Kidney (tissue), 22 donors: ENCODE measurements at places on chromosomes 1 and 21.

DNA sequence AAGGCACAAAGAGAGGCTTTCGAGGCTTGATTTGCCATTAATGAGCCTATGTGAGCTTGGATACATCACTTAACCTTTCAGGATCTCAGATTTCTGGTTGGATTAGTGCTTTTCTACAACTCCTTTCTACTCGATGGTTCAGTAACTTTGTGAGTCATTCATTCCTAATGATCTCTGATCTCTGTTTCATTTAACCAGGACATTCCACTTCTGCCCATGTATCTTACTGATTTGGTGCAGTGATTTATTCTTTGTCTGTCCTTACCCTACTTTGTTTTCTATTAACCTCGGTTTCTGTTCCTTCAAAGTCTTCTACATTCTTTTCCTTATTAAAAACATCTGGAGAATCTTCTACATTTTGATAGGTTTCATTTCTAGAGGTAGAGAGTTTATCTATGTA lies 94.6 kb upstream of the ZBTB18 start:
- no peak for DNase-seq

GRCh38 chr1:99599678-99600175 lies 46.2 kb upstream of the PALMD start:
- no peak for DNase-seq

DNA sequence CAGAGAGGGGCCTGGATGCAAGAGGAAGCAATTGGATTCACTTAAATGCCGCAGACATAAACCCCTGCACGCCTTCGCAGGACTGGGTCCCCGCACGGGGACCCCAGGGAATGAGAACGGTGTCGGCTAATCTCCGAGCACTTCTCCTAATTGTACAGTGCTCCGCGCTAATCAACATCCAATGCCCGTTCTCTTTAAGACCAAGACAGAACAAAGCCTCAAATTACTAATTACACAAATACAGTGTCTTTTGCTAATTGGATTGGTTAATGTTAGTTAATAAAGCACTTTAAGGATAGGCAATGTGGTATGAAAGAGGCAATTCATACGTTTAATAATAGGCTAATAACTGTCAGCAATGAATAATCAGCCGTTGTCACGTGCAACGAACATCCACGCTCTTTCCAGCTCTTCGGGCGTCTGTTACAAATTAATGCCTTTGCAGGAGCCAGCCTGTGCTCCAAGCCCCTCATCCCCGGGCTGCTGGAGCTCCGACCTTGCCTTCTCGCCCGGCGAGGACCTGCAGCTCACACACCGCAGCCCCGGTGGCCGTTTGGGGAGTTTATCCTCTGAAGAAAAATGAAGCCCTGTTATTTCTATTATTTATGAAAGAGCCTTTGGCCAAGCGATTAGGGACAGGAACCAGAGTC lies 157.8 kb downstream of the PRDM16 start:
- DNase-seq: no peak

- no peak for DNase-seq
Observed at GRCh38 chr1:95627244-95627643, 393.2 kb downstream of the RWDD3 start.

DNA sequence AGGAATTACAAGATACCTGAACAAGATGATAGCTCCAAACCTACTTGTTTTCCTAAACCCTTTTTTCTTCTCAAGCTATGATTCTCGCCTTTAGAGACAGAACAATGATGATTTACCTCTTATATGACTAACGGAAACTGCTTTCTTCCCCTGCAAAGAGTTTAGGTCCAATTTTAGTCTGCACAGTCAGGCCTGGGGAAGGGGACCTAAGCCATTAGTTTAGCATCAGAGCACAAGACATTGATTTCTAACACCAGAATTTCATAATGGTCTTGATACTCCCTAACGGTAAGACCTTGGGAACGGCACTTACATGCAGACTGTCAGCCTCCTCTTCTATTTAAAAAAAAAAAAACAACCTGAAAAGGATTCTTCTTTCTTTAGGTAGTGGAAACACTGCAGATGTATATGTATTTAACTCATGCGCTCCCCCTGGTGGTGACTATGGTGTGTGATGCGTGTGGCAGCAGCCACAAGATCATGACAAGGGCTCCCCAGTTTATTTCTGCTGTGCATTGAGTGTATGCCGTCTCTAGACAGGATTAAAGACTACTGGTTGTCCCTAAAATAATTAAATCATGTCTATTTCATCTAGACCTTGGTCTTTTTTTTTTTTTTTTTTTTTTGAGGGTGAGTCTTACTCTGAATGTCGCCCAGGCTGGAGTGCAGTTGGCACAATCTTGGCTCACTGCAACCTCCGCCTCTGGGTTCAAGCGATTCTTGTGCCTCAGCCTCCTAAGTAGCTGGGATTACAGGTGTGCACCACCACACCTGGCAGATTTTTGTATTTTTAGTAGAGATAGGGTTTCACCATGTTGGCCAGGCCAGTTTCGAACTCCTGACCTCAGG lies 37.3 kb upstream of the TMEM222 start:
- DNase-seq: peak; percentile 89

- no peak for DNase-seq
Observed at GRCh38 chr1:86239490-86239889, 82.9 kb upstream of the COL24A1 start.

GRCh38 chr1:244583358-244583982 lies 69.5 kb upstream of the DESI2 start:
- DNase-seq: no peak

DNA sequence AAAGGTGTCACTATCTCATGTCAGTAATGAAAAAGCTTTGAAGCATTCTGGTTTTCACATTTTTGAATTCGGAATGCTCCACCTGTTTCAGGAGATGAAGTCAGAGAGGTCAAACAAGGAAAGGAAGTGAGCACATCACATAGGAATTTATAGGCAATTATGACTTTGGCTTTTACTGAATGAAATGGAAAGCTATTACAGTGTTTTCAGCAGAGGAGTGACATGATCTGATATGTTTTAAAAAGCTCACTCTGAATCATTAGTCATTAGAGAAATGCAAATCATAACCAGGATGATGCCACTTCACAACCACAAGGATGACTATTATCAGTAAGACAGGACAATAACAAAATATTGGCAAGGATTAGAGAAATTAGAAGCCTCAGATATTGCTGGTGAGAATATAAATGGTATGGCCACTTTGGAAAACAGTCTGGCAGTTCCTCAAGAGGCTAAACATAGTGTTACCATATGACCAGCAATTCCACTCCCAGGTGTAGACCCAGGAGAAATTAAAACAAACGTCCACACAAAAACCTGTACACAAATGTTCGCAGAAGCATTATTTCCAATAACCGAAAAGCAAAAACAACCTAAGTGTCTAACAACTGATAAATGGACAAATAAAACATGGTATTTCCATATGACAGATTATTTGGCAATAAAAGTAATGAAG lies 7.5 kb downstream of the TAF1A start:
- DNase-seq: no peak

DNA sequence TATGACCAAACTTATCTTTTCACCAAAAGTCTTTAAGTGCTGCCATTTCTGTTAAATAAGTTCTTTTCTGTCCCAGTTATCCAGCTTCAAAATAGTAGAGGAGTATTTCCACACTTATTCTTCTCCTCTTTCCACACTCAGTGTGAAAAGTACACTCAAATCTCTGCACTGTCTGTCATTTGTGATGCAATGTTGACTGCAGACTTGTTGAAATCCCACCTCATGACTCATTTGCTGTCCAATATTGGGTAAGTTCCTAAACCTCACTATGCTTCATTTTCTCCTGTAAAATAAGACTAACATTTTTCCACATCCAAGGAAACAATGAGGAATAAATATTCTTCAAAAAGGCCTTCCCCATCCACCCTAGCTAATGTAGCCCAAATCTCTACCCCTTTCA lies 17.5 kb downstream of the LRRIQ3 start:
- no peak for DNase-seq

DNA sequence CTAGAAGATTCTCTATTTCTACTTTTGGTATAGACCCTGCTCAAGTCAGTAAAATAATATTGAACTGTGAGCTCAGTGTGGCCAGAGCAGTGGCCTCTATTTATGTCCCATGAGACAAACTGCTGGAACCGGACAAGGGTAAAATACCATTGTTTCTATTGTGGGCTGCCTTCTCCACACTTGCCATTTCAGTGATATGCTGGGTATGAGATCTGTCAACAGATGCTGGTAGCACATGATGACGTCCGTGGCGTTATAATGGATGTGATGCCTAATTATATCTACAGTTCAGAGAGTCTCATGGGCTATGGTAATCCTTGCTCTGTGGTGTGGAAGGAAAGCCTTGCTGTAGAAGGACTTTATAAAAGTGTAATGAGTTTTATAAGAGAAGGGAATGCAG lies 2.4 kb downstream of the ACTN2 start:
- no peak for DNase-seq

DNA sequence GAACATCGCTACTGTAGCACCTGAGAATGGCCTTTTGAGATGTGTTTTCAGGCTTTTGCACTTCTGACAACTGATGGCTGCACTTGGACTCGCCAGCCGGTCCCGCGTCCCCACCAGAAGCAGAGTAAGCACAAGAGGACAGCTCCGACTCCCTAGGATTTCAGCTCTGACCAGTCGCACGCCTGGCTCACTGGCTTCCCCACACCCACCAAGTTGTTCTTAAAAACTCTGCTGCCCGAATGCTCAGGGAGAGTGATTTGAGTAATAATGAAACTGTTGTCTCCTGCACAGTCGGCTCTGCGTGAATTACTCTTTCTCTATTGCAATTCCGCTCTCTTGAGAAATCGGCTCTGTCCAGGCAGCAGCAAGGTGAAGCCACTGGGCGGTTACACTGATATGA lies 40.2 kb upstream of the NLRP3 start:
- no peak for DNase-seq

DNA sequence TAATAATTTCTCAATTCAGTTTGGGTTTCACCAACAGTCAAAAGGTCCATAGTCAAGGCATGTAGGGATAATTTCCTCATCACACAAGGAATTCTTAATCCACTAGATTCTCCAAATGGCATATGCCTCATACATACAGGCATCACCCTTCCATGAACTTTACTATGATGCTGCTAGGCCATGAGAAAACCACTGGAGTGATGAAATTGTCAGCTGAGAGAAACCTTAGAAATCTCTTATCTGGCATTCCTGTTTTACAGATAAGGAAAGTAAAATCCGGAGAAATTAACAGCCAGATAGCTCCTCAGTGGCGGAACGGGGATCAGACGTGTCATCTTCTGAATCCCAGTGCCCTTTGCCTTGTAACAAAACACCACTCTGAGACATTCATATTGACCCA lies 274.4 kb downstream of the NTNG1 start:
- no peak for DNase-seq

GRCh38 chr21:38269576-38269936 lies 12.8 kb downstream of the KCNJ15 start:
- no peak for DNase-seq

GRCh38 chr21:44887807-44888580 lies 14.5 kb upstream of the PTTG1IP start:
- DNase-seq: no peak

DNA sequence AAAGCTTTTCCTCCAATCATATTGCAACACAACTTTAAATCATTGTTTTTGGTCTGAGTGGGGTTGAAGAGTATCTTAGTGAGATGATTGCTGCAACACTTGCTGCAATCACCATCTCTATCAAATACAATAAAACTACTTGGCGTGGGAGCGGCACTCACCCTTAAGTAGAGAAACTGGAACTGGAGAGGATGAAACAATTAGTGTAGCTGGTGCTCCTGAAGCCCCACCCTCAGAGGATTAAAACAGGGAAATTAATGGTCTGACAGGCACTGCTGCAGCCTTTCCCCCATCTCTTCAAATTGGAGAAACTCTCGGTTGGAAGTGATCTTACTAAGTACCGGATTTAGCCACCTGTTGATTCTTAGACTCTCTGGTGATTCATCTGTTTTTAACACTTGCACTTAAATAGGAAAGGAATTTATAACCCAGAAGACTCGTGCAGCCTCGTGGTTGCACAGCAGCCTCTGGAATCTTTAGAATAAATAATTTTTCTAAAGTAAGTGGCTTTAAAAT lies 80.5 kb upstream of the KIF26B start:
- no peak for DNase-seq

- DNase-seq: no peak
Observed at GRCh38 chr1:108357802-108358201, 92.3 kb upstream of the NBPF6 start.

DNA sequence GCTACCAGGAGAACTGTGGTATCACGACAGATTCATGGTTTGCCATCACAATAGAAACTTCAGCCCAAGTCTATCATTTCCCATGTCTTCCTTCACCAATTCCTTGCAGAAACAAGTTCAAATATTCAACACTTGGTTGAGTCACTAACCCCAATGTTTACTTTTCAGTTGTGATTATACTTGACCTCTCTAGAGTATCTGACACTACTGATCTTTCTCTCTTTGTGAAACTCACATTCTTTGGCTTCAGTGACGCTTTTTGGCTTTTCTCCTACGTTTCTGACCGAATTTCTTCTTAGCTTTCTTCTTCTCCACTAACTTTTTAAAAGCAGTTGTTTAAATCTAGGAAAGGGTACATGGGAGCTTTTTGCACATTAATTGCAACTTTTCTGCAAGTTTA lies 48.8 kb upstream of the HMGB4 start:
- no peak for DNase-seq

GRCh38 chr1:159829822-159830465 lies 3.3 kb downstream of the SLAMF8 start:
- DNase-seq: no peak

DNA sequence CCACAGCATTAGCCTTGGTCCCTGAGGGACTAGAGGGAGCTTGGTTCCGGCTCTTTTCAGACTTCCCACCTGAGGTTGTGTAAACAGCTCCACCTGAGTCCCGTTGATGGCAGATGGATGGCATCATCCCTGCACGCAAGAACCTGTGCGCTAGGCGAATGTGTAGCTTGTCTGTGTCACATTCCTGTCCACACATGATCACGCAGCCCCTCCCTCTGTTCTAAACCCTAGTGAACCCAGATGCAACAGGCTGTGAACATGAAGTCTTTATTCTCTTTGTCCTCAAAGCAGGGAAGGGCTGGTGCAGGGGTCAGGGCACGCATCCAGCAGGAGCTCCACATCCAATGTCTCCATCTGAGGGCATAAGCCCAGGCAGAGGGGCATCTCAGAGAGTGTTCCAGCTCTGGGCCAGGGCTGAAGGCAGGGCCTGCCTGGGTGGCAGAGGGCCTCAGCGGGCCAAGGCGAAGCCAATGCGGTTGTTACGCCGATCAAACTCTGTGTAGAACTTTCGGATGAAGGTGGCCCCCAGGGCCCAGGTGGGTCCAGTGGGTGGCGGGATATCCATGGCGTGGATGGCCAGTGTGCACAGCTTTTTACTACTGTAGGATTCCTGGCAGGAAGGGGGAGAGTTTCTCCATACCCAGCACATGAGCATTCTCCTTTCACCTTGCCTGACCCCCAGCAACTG lies 2.9 kb upstream of the ETNK2 start:
- DNase-seq: no peak

GRCh38 chr1:185843986-185844385 lies 109.8 kb downstream of the HMCN1 start:
- DNase-seq: no peak

DNA sequence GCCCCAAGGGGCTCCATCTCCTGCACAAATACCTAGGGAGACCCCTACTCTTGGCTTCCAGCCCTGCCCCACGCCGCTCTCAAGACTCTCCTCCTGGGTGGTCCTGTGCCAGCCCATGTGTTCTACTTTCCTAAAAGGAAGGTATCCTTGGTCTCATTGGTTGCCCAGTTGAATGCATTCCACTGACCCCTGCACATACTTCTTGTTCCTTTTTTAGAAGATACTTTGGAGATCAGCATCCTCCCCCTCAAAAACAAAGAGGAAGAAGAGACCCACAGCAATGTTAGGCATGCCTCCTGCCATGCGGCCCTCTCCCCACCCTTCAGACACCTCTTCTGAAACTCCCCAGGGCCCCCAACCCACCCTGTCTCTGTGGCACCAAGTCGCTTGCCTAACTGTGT lies 4.1 kb downstream of the SLAMF9 start:
- no peak for DNase-seq

- DNase-seq: no peak
Observed at GRCh38 chr21:45532826-45533360, 9.3 kb downstream of the SLC19A1 start.
